ENCODE measurements at places on chromosomes 2 and 18.

DNA sequence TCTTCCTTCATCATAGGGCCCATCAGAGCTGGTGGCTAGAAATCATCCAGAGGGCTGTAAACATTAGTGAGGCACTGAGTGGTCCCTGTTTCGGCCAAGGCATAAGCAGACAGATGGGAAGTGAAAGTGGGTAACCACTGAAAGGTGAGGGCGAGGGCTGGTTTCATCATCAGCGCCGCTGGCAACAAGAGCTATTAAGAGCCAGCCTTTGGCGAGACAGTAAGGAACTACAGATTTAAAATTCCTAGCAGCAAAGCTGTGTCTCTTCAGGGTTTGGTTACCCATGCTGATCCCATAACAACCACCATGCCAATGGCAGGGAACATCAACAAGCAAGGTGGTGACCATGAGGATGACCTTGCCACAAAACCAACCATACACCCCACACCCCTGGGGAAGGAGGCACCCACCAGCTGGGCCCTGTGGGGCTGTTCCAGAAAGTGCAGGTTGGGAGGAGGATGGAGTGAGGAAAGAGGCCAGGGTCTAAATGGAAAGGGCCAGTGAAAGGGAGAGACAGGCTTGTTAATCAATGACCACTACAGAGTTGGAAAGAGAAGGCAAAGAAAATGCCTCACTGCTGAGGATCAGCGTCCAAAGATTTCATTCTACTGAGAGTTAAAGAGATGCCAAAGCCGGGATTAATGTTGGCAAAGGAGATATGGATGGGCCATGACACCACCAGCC lies 9.0 kb upstream of the SLC20A1 start:
- DNase-seq, result no peak

GRCh38 chr2:174551697-174552096 lies 45.9 kb downstream of the WIPF1 start:
- DNase-seq, result no peak

GRCh38 chr2:42315844-42316470 lies 45.1 kb downstream of the COX7A2L start:
- no peak for DNase-seq

DNA sequence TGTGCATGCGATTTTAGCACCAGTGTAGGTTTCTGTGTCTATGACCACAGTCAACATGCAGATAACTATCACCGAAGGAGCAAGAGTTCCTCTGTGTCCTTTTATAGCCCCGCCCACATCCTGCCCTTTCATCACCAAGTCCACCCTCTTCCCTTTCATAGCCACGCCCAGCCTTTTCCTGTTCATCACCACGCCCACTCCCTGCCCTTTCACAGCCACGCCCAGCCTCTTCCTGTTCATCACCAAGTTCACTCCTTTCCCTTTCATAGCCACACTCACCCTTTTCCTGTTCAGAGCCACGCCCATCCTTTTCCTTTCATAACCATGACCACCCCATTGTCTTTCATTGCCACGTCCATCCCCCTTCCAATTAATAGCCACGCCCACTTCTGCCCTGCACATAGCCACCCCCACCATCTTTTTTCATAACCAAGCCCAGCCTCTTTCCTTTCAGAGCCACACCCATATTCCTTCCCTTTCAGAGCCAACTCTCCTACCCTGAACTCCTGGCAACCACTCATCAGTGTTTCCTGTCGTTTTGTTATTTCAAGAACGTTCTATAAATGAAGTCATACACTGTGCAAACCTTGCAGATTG lies 273.9 kb downstream of the MYT1L start:
- DNase-seq, result no peak

DNA sequence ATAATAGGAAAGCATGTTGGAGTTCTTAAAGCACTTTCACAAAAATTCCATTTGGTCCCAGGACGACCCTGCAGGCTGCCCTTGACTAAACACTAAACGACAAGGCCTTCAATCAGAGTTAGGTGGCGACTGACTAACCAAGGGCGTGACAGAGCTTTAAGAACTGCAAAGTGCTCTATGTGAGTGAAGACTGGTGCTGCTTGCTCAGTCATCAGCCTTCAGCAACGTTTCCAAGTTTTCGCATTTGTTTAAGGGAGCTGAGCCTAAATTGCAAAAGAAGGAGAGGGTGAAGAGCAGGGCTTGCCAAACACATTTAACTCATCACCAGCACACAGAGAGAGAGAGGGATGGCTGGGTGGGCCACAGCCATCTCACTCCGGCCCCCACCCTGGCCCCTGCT lies 204.7 kb upstream of the PID1 start:
- no peak for DNase-seq

DNA sequence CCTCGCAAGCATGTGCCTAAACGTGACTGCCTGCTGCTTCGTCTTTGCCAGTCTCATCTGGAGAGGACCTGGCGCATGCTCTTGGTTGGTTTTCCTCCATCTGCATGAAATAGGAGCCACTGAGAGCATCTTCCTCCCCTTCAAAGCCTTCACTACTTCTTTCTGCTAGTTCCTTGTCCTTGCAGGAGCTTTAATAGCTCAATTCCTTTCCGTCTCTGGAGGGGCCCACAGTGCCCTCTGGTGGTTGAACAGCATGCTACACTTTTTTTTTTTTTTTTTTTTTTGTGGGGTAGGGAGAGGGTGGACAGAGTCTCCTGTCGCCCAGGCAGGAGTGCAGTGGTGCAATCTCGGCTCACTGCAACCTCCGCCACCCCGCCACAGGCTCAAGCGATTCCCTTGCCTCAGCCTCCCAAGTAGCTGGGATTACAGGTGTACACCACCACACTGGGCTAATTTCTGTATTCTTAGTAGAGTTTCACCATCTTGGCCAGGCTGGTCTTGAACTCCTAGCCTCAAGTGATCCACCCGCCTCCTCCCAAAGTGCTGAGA lies 59.6 kb downstream of the SP110 start:
- DNase-seq, result peak; percentile 43

- DNase-seq, result no peak
These were observed 136.5 kb downstream of the DSEL start for GRCh38 chr18:67379981-67380380.

- DNase-seq, result no peak
These were observed 35.6 kb downstream of the BMP10 start for GRCh38 chr2:68835621-68836020.

- DNase-seq, result no peak
These were observed 110.2 kb downstream of the PRKCE start for GRCh38 chr2:45761635-45762034.

DNA sequence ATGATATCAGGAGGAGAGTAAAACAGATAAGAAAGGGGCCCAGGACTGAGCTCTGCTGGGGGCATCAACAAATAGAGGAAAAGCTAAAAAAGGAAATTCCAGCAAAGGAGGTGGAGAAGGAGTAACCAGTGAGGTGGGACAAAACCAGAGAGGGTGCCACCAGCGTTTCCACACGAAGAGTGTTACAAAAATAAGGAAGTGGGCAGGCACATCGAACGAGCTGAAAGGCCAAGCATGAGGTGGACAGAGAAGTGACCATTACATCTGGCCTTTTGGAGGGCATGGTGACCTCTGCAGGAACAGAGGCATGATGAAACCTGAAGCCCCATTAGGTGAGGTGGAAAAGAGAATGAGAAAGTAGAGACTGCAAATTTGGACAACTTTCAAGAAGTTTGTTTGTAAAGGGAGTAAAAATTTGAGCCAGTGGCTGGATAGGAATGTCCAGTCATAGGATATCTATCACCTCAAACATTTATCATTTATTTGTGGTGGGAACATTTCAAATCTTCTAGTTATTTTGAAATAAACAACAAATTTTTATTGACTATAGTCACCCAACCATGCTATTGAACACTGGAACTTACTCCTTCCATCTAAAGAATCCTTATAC lies 18.4 kb upstream of the VIT start:
- no peak for DNase-seq

DNA sequence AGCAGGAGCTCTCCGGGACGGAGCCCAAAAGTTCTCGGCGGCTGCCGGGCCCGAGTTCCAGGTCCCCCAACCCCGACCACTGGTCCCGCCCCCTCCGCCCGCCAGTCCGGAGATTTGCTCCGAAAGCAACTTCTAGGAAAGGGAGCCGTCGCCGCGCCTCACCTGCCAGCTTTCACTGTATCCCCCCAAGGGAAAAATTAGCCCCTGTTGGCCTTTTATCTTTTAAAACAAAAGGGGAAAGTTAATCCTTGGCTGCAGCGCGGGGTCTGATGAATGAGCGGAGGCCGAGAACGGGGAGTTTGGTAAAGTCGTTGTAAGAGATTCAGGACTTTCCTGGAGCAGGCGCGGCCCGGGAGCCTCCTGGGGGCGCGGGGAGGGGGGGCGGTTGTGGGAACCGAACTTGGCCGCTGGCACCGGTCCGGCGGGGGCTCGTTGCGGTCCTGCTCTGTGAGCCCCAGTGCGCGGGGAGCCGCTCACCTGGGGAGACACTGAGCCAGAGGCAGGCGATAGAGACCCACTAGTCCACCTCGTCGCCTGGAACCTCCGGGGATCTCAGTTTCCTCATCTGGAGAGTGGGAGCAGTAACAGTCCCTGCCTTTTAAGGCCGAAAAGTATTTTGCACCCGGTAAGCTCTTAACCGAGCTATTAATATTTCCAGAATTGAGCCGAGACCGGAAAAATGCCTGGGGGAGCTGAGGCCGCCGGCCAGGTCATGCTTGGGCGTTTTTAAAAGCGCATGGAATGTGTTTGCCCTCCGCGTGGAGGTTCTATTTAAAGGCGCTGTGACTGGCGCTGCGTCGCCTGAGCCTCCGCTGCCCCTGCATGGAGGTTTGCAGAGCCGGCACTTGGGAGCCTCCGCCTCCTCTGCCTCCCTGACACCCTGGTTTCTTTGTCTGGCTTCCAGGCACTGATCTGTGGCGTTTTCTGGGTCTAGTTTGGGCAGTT lies 1.1 kb downstream of the EFHD1 start:
- no peak for DNase-seq

DNA sequence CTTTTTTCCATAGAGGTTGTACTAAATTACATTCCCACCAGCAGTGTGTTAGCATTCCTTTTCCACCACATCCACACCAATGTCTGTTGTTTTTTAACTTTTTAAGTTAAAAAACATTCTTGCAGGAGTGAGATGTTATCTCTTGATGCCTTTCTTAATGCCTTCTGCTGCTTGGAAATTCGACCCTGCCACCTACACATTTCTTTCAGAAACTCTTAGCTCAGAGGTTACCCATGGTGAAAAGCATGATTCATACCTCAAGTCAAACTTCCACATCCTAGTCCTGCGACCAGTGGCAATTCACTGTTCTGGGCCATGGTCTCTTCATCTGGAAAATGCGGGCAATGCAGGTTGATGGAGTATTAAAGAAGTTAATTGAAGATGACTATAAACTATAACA lies 12.7 kb upstream of the HNMT start:
- DNase-seq, result no peak

All from stimulated activated effector memory CD8-positive, alpha-beta T cell treated with anti-CD3 and anti-CD28 coated beads, Interleukin-12 subunit alpha, Interleukin-12 subunit beta, amount 100 ng/mL, for 72 hours (primary cell).